ENCODE measurements at places on chromosomes 16 and 17.

DNA sequence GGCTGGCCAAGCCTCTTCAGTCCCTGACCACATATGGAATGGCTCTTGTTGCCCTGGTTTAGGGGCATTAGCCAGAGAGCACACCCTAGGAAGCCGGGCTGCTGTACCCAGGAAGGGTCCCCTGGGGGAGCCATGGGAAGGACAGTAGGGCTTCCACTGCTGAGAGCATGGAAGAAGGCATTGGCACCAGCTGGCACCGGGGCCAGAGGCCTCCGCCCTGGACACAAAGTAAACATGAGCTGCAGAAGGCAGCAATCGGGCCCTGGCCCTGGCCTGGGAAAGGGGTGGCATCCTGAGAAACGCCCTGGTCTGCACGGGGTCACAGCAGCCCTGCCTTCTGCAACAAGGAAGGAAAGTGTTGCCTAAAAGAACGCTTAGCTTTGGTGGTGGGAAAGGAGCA is 49.4 kb downstream of the VAC14 start:
- ATAC-seq, result no peak

- ATAC-seq, result peak; percentile 81
Observed at GRCh38 chr17:29622337-29623282, at the start of gene CORO6. Gene CORO6, minus strand, starts transcription at chr17:29622912. Its CDS starts 1,491 bp downstream, at chr17:29621421.

- ATAC-seq, result no peak
Observed at GRCh38 chr17:81042606-81043005, 7.7 kb downstream of the BAIAP2 start.

- no peak for ATAC-seq
Observed at GRCh38 chr17:80944326-80944725, 47.3 kb upstream of the CHMP6 start.

DNA sequence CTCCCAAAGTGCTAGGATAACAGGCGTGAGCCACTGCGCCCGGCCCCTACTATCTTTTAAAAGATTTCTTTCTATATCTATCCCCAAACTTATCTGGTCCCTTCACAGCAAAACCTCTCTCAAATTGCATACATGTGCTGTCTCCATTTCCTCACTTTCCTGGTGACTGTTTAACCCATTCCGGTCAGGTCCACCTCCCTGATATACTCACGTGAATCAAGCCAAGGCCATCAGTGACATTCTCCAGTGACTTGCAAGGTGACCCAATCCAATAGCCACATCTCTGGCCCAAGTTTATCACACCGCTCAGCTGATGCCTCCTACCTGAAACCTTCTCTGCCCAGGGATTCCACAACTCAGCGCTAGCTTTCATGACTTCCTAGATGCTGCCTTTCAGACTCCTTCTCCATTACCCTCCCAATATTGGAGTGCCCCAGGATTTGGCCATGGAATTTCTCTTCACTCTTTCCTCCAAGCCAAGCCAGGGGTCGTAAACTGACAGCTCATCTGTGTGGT is 1.4 kb upstream of the CTCF start:
- ATAC-seq, result no peak

- peak; percentile 98 for ATAC-seq
Observed at GRCh38 chr16:69310653-69311532, at the start of gene VPS4A. Gene VPS4A, plus strand, starts transcription at chr16:69311350. Its CDS starts 162 bp downstream, at chr16:69311512.

- ATAC-seq, result no peak
Observed at GRCh38 chr17:69404399-69404798, 10.1 kb upstream of the MAP2K6 start.

GRCh38 chr17:64679710-64680216 is 17.7 kb upstream of the SMURF2 start:
- ATAC-seq, result peak; percentile 86

GRCh38 chr16:50246299-50247122 is 19.8 kb upstream of the ADCY7 start:
- ATAC-seq, result no peak

GRCh38 chr17:54028986-54029580 is 206.4 kb downstream of the KIF2B start:
- ATAC-seq, result no peak

GRCh38 chr17:82153745-82154375 is 55.8 kb upstream of the FASN start:
- peak; percentile 79 for ATAC-seq

DNA sequence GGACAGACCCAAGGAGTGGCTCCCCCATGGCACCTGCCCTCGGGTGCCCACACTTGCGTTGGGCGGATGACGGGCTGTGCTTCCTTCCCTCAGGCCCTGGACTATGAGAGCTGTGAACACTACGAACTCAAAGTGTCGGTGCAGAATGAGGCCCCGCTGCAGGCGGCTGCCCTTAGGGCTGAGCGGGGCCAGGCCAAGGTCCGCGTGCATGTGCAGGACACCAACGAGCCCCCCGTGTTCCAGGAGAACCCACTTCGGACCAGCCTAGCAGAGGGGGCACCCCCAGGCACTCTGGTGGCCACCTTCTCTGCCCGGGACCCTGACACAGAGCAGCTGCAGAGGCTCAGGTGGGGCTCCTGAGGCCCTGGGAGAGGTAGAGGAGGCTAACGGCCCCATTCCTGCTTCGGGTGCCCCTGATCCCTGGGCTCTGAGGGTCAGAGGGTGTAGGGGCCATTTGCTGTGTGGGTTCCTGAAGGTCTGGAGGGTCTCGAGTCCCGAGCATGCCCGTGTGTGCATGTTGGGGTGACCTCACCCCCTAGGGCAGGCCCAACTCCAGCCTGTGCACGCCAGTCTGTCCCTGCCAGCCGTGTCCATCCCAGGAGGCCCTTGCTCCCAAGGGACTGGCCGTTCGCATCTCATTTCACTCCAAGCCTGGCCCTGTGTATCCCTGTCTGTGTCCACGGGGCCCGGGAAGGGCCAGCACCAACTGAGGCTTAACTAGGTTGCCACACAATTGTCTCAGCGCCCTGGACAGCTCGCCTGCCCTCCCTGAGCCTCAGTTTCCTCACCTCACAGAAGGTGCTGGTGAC is 10.0 kb downstream of the SLC22A31 start:
- no peak for ATAC-seq

GRCh38 chr16:22325598-22326368 is 28.6 kb downstream of the POLR3E start:
- no peak for ATAC-seq

DNA sequence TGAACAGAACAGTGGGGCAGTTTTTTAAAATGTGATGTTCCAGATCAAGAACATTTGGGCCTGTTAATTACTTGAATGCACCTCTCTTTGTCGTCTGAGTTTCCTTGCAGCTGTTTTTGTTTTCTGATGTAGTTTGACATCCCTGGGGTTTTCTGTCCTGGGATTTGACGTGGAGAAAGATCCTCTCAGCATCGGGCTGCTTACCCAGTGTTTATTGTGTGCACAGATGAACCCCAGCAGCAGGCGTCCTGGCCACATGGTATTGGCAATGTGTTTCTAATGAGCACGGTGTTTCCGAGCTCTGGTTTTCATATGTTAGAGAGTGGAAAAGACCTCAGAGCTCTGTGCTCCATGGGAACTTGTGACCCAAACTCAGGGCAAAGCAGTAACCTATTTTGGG is 191.1 kb upstream of the IRX3 start:
- no peak for ATAC-seq

- no peak for ATAC-seq
Observed at GRCh38 chr17:67557921-67558320, 159.8 kb upstream of the NOL11 start.

GRCh38 chr17:39225959-39226683 is 376 bp upstream of the STAC2 start:
- ATAC-seq, result peak; percentile 68

GRCh38 chr17:48068491-48068961 is 20.4 kb downstream of the NFE2L1 start:
- ATAC-seq, result no peak

GRCh38 chr17:28916302-28916934 is 13.5 kb upstream of the DHRS13 start:
- peak; percentile 65 for ATAC-seq

DNA sequence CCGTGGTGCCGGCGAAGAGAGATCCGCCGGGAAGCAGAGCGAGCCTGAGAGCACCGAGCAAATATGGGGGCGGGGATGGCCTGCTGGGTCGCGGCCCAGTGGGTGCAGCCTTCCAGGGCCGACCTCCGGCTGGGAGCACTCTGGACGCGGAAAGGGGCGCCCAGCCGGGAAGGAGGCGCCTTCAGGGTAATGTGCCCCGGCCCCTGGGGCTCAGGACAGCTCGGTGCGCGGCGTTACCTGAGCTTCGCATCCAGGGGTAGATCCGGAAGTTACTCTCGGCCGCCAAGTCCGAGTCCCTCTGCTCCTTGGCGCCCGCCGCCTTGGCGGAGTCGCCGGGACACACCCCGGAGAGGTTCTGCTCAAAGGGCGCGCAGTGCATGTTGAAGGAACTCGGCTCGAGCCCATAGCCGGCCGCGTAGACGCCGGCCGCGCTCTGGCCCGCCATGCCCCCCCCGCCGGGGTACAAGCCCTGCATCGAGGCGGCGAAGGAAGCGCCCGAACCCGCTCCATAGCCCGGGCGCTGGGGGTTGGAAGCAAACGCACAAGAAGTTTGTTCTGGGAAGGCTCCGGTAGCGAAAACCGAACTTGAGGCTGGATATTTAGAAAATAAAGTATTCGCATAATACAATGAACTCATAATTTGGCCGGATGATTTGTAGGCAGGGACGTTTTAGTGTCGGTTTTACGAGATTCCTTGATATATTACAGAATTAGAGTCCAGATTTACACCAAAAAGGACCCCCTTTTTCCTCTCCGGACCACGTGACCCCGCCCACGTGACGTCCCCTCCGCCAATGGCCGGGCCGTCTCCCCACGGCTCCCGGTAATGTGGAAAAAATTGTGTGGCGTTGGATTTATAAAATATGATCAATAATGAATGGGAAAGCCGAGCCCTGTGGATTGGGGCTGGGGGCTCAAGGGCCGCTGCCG is at the start of gene HOXB7:
HOXB7 (minus strand) TSS at position 736 of the 930 bp plus-strand sequence; CDS start at position 637, 99 bp downstream.
- peak; percentile 52 for ATAC-seq

- ATAC-seq, result no peak
Observed at GRCh38 chr17:13995856-13996271, 73.4 kb upstream of the COX10 start.

DNA sequence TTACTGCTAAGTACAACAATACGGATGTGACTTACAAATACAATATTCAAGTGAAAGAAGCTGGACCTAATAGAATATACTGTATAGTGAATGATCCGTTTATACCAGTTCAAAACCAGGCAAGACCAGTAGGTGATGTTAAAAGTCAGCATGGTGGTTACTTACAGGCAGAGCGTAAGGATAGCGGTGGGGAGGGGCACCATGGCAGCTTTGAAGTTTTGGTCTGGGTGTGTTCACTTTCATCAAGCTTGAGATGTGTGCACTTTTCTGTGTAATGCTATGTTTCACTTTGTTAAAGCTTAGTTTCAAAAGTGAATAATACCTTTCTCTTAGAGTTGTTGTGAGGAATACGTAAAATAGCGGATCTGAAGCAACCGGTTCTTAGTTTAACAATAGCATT is 16.5 kb upstream of the SLC35G3 start:
- ATAC-seq, result no peak

DNA sequence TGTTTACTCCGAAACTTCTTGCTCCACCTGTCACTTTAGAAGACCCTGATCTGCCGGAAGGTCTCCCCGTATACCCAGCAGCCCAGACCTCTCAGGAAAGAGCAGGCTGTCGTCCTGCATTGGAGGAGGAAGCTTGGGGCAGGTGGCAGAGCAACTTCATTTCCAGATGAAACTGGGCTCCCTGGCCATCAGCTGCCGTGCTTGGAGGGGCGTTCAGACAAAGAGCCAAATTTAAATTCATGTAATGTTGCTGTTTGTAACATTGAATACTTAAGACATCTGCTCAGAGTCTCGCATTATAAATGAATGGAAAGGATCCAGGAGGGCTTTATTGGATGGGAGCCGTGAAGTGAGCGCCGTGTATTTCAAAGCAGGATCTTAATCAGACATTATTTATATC is 628.5 kb downstream of the MAF start:
- no peak for ATAC-seq

DNA sequence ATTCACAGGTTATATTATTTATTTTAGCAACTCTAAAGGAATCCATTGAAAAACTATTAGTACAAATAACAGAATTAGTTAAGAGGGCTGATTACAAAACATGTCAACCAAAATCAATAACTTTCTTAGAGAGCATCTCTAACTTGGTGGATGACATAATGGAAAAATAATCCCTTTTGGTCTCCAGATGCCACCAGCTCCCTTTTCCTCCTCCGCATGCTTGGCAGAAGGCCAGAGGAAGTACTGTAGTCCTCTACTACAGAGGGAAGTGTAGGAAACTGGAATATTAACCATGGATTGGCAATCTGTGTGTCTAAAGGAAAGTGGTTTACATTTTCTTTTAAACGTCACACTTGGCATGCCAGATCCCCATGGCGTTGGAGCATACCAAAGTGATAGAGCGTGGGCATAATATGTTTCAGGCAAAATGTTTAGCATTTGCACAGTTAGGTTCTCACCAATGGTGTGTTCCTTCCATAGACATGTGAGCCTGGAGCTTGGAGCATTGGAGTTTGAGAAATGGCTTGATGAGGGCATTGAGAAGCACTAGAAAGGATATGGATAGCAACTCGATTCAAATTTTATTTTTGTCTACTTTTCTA is 106.3 kb downstream of the PRKCB start:
- ATAC-seq, result no peak

DNA sequence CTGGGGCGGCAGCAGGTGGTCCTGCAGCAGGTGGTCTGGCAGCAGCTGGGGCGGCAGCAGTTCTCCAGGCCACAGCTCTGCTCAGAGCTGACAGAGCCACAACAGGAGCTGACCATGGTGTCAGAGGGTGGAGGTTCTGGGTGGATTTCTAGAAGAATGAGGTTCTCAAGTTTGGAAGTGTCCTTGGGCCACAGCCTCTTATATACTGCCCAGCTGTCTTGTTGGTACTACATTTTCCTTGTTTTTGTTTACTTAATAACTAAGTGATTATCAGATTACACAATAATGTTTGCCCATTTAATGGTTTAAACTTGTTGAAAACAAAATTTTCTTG is at the start of gene KRTAP4-5:
KRTAP4-5 (minus strand) TSS at position 174 of the 334 bp plus-strand sequence; CDS start at position 116, 58 bp downstream.
- ATAC-seq, result no peak

- peak; percentile 23 for ATAC-seq
Observed at GRCh38 chr17:4476017-4476416, 22.7 kb upstream of the SPNS2 start.

DNA sequence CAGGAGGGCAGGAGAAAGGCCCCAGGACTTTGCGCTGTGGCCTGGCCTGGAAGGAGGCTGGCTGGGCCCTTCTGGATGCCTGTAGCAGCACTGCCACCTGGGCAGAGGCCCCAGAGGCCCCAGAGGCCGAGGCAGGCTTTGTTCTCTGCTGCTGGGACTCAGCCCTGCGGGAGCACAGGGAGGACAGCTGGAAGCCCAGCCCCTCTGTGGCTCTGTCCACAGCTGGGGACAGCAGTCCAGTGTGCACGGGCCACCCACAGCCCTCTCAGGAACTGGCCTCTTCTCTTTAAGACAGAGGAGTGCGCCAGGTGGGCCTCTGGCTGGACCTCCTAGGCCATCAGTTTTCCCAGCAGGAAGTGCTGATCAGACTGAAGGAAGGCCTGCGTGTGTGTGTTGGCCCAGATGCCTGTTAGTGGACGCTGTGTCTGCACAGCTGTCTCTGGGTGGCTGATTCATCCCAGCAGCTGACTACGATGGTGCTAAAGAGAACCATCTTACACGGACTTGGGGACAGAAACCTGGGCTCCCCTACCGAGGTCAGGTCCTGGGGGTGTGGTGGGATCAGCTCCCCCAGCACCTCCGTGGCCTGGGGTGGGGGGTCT is 26.9 kb upstream of the ZNF750 start:
- peak; percentile 74 for ATAC-seq

- ATAC-seq, result no peak
Observed at GRCh38 chr17:45225964-45226530, 4.4 kb downstream of the FMNL1 start.

Data from gastroesophageal sphincter (tissue), 4 donors.